Right lobe of liver (tissue), 6 donors: ENCODE measurements at places on chromosomes 13 and 19.

- DNase-seq, result no peak
Observed at GRCh38 chr13:32272021-32272683, 43.0 kb downstream of the ZAR1L start.

GRCh38 chr13:89238496-89238895, 1567.3 kb downstream of the SLITRK5 start:
- DNase-seq, result no peak

GRCh38 chr13:99630269-99630898, 129.1 kb downstream of the TM9SF2 start:
- DNase-seq, result no peak

DNA sequence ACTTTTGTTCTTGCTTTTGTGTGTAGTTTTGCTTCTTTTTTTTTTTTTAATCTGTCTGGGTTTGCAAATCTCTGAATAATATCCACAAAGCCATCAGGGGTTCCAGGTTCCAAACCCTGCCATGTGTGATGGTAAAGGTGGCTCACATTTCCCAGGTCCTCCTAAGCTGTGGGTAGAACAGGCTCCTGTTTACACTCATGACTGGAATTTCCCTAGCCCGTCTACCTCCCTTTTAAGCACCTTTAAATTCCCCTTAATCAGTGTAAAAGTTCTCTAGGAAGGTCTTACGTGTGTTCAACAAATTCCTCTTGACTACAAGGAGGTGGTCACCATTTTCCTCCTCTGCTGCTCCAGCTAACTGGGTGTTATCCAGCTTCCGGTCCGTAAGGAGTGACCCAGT, 62.8 kb downstream of the EFNB2 start:
- DNase-seq, result no peak

DNA sequence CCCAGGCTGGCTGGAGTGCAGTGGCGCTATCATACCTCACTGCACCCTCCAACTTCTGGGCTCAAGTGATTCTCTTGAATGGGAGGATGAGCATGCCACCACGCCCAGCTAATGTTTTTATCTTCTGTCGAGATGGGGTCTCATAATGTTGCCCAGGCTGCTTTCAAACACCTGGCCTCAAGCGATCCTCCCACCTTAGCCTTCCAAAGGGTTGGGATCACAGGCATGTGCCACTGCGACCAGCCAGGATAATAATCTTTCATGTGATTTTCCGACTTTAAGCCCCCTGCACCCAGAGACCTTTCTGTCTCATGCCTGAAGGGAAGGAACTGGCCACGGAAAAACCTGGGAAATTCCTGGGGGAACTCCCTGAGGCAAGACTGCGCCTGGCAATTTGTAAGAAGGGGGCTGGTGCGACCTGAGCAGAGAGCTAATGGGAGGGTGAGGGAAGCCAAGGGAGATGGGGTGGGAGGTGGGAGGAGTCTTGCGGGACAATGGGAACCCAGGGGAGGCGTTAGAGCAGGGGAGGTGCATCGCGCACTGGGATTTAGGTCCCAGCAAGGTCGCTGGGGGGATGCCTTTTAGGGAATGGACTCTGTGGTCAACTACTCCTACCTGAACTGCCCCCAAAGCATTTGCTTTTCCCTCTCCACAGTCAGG, 1.2 kb upstream of the CCDC124 start:
- no peak for DNase-seq

- DNase-seq, result no peak
Observed at GRCh38 chr19:56905631-56906150, 65.2 kb upstream of the PEG3 start.
